Hypothalamus (tissue), 51 donors: ENCODE measurements at places on chromosomes 1 and 21.

DNA sequence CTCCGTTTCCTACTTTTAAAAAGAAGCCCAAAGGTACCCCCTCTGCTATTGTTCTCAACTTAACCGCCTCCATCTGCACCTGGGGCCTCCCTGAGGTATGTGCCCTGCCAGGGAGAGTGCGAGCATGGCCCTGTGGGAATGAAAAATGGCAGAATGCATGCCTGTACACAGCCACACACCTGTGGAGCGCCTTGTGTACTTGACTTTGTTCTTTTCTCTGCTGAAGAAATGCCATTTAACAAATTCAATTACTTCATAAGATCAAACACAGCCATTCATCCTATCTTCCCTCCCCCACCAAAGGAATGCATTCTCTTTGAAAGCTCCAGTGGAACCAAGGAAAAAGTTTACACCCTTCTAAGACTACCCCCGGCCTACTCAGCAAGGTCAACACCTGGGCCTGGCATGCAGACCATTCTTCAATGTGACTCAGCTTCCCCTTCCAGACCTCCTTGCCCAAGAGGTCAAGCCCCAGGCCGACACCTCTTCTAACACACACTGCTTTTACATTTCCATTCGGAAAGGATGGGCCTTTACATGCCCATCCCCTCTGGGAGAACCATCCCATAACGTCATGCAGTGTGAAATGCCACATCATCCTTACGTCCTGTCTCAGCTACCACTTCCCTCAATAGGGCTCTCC, 123.7 kb downstream of the SMYD2 start:
- DNase-seq, result no peak

DNA sequence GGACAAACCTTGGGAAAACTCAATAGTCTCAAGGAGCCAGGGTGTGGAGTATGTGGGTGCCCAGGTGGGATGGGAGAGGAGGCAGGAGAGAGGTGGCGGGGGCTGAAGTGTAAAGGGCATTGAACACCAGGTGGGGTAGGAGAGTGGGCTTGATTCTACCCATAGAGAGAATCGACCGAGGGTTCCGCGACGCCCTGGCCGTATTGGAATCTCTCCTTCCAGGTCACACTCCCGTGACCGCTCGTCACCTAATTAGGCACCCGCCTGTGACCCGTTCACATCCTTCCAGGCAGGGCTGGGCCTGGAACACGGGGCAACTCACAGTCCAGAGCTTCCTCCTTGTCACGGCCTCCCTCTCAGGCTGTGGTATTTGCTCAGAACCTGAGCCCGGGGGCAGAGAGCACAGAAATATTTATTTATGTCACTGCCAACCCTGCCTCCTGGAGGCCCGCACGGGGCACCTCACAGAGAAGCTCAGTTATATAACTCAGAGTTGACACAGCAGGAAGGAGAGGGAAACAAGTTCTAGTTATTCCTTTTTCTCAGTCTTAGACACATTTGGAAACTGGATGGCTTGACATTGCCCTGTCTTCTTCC, 12.0 kb downstream of the NCMAP start:
- DNase-seq, result no peak

DNA sequence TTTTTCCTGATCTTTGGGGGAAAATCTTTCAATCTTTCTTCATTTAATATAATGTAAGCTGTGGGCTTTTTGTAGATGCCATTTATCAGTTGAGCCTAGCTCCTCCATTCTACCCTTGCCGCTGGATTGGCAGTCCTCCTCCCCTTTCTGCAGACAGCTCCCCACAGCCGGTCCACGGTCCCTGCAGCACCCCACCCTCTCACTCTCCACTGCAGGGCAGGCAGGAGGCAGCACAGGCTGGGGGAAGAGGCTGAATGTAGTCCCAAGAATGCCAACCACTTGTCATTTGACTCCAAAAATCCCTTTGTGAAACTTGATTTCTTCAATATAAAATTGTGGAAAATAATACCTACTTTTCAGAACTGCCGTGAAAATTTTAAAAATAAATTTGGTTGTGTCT, 96.7 kb downstream of the SYT2 start:
- no peak for DNase-seq

GRCh38 chr1:21492356-21492625, 16.9 kb upstream of the ALPL start:
- no peak for DNase-seq

DNA sequence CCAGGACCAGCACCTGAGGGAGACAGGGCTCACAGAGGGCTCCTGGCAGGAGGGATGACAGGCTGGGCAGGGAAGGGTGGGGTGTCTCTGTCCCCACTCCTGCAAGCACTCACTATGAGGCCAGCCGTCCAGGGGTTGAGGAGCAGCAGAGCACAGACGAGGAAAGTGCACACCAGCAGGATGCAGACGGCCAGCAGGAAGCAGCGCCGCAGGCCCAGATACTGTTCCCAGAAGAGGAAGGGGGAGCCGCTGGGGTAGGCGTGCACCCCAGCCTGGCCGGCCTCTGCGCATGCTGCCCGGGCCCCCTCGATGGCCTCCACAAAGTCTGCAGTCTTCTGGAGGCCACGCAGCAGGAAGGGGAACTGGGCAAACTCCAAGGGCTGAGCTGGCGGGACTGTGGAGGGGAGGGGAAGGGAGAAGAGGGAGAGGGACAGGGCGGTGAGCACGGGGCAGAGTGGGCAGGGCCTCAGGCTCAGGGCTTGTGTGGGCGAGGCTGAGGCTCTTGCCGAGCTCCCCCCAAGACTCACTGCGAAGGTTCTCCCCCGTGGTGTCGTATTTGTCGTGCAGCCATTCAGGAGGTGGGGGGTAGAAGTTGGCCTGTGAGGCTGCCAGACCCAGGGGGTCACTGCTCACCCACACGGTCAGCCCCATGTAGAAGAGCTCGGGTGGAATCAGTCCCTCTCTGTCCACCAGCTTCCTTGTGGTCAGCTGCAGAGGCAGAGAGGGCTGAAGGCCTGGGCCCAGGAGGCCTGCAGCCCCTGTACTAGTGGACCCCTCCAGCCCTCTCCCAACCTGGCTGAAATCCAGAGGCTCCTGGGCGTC, 16.5 kb downstream of the PTCH2 start:
- peak; percentile 32 for DNase-seq

- no peak for DNase-seq
Observed at GRCh38 chr1:96425382-96426129, 296.0 kb upstream of the PTBP2 start.

DNA sequence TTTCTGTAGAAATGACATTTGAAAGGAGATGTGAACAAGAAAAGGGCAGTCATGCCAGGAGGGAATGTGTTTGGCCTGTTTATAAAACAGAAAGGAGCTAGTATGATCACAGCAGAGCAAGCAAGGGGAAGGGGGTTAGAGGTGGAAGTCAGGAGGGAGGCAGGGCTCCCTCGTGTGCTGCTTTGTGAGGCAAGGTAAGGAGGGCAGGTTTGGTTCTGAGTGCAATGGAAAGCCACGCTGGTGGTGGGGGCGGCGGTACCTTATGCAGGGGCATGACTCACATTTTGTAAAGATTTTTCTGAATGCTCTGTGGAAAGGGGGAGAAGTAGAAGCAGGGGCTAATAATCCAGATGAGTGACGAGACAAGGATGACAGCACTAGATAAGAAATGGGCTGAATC, 197.5 kb upstream of the C8B start:
- no peak for DNase-seq

GRCh38 chr1:24294228-24294672, 24.9 kb upstream of the GRHL3 start:
- DNase-seq, result no peak

- DNase-seq, result no peak
Observed at GRCh38 chr1:86906419-86906818, 7.5 kb downstream of the SELENOF start.

- DNase-seq, result no peak
Observed at GRCh38 chr1:203796236-203796605, 798 bp downstream of the ZBED6 start.

DNA sequence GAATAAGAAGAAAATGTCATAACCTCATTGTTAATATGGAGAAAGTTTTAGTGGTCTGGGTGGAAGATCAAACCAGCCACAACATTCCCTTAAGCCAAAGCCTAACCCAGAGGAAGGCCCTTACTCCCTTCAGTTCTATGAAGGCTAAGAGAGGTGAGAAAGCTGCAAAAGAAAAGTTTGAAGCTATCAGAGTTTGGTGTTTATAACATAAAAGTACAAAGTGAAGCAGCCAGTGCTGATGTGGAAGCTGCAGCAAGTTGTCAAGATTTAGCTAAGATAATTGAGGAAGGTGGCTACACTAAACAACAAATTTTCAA, 67.6 kb upstream of the BCL9 start:
- no peak for DNase-seq

GRCh38 chr21:15667010-15667409, 62.8 kb upstream of the USP25 start:
- DNase-seq, result no peak

DNA sequence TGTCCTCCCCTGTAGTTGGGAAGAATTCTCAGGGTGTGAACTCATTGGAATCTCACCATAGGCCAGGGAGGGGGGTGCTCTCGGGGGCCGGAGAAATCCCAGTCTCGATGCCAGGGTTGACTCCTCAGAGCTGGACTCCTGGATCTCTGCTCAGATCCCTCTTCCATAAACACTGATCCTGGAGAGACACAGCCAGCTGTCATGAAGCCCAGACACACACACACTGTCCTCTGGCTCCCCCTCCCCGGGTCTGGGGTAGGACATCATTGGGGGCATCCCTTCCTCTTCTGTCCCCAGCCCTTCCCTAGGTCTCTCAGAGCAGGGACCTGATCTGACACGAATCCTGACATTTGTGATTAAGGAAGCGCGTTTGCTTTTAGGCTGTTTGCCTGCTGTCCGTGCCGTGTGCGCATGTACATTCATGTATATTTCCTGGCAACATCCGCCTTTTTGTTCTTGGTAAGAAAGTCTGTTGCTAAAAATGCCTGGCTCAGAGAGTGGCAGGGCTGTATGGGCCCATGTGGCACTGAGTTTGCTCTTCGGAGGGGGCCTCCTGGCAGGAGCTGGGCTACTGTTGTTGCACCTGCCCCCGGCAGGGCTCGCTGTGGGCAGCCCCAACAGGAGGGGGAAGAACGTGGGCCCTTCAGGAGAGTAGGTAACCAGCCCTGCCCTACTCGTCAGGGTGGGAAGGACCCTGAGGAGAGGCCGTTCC, 45.4 kb upstream of the SELENON start:
- DNase-seq, result no peak

DNA sequence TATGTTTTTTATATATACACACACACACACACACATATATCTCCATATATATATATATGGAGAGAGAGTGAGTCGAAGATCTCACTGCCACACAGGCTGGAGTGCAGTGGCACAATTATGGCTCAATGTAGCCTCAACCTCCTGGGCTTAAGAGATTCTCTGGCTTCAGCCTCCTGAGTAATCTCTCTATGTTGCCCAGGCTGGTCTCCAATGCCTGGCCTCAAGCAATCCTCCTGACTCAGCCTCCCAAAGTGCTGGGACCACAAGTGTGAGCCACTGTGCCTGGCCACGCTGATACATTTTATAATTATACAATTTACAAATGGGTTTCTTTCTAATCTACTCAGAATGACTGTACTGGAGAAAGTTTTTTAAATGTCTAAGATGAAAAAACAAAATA, 664.2 kb downstream of the PTPRC start:
- DNase-seq, result no peak

- no peak for DNase-seq
Observed at GRCh38 chr1:220498188-220498587, 29.7 kb upstream of the MARK1 start.

- DNase-seq, result no peak
Observed at GRCh38 chr1:5704561-5705514, 287.4 kb downstream of the NPHP4 start.

DNA sequence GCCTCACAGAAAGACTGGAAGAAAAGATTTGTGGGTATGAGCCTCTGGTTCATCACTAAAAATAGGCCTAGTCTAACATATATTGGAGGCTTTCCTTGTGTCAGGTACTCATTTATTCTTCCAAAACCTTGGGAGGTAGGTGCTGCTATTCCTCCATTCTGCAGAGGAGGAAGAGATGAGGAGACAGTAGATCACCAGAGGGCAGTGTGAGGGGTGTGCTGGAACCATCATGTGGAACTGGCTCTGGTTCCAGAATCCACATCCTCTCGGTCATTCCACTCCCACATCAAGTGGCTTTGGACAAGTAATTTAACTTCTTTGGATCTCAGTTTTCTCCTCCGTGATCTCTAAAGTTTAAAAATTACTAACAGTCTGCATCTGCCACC, 7.4 kb upstream of the INKA2 start:
- no peak for DNase-seq
